Omental fat pad (tissue), 4 donors: ENCODE measurements at places on chromosomes 5 and 9.

GRCh38 chr5:3324421-3325101, 271.1 kb upstream of the IRX1 start:
- DNase-seq = no peak

DNA sequence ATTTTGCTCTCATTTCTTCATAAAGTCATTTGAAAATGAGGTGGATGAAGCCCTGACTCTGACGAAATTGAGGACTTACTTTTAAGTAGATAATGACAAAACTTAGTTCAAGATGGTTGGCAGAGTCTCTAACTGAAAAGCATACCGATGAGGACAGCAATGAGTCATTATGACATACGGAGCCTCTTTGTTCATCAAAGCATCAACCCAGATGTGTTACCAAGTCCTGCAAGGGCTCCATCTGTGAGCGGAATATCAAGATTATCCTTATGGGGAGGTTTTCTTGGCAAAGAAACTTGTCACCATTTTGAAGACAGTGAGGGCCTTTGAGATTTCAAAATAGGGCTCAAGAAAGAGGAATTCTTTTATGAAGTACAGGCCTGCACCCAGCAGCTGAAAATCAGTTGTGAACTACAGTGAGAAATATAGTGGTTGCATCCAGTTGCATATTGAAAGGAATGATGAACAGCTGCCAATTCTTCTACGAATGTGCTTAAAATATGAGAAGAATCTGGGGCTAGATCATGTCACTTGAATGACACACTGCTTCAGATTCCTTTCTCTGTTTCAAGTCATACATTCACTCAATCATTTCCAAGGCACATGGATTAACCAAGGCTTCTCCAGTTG, 86.6 kb upstream of the SLC24A2 start:
- DNase-seq = no peak

- DNase-seq = no peak
Measured at GRCh38 chr9:130331061-130331460, 65.5 kb downstream of the HMCN2 start.

GRCh38 chr5:36079200-36079781, 12.6 kb upstream of the UGT3A2 start:
- no peak for DNase-seq

DNA sequence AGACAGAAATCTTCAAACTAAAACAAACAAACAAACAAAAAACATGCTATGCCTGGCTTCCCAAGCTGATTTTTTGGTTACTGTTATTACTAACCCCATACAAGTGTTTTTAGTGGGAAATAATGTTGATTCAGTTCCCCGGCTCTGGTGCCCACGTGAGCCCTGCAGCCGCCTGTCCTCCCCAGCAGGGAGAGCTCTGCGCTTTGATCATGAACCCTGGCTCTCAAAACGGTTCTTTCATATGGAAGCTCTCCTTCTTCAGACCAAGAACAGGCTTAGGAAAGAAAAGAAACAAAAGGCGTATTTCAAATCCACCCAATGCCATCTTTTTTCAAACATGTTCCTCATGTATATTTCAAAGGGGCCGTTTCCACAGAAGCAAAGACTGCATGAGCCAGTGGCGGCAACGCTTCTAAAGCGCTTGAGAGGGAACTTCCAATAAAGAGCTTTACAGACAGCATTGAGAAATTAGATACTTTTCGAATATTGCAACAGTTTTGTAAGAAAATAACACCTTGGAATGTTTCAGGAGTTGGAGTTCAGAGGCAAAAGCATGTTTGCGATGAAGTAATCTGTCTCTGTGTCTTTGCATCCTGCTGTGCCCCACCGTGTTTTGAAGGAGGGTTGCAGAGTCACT, 74.8 kb downstream of the ICE1 start:
- no peak for DNase-seq

DNA sequence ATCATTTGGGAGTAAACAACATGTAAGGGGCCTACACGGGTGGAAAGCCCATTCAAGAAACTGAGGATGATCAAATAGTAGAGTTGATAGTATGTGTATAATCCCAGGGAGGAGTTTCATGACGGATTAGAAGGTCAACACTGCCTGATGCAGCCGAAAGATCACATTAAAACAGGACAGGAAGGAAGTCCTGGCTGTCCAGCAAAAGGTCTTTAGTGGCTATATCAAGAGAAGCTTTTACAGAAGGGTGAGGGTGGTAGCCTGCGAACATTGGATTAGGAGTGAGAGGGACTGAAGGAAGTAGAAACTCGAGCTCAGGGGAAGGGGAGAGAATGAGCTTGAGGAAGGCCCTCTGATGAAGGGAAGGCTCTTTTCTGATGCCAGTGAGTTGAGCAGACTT, 36.0 kb downstream of the DOCK8 start:
- DNase-seq = no peak

DNA sequence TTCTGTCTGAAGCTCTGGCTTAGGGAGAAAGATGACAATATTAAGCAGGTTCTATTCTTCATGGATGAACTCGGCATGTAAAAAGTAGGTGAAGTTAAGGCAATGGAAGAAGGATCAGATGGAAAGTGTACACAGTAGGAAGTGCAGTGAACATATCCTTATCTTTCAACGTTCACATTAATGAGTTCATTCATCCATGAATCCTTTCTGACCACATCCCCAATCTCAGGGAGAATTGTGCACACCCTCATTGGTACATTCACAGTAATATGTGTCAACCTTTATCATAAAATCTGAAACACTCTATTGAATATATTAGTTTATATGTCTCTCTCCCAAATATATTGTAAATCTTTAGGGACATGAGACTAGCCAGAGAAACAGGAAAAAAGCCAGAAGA, 5.5 kb downstream of the GIN1 start:
- DNase-seq = no peak

- DNase-seq = no peak
Measured at GRCh38 chr5:10317825-10318682, 10.4 kb upstream of the CMBL start.

DNA sequence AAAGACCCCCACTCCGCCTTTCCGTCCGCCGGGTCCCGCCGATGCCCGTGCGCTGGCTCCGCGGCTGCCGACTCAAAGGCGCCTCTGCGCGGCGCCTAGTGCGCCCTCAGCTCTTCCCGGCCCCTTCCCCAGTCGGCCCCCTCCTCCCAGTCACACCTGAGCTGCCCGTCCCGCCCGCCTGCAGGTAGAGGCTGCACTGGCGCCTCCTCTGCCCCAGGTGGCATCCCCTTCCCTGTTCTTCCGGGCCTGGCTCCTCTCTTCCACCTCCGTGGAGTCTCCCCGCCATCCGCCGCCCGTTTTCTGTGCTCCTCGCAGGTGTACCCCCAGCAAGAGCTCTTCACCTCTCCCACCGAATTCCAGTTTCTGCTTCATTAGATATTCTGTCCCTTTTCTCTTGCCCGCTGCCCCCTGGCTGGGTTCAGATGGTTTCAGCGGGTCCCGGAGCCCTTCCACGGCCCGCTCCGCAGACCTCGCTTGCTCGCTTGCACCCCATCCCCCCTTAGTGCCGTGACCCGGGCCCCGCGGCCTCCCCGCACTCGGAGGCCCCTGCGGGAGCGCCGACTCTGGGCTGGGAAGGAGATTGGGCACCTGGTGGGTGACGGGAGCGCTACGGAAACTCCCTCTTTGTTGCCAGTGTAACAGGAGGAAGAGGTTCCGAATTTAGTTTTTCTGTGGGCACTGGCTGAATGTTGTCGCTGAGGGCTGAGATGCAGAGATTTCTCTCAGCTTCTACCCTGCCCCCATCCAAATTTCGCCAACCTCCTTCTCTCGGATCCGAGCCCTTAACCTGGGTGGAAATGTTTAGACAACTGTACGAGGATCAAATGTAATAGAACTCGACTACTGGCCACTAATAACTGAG, 809 bp downstream of the SLC44A1 start:
- DNase-seq = no peak

- no peak for DNase-seq
Measured at GRCh38 chr5:146873186-146873917, 5.2 kb downstream of the PPP2R2B start.

DNA sequence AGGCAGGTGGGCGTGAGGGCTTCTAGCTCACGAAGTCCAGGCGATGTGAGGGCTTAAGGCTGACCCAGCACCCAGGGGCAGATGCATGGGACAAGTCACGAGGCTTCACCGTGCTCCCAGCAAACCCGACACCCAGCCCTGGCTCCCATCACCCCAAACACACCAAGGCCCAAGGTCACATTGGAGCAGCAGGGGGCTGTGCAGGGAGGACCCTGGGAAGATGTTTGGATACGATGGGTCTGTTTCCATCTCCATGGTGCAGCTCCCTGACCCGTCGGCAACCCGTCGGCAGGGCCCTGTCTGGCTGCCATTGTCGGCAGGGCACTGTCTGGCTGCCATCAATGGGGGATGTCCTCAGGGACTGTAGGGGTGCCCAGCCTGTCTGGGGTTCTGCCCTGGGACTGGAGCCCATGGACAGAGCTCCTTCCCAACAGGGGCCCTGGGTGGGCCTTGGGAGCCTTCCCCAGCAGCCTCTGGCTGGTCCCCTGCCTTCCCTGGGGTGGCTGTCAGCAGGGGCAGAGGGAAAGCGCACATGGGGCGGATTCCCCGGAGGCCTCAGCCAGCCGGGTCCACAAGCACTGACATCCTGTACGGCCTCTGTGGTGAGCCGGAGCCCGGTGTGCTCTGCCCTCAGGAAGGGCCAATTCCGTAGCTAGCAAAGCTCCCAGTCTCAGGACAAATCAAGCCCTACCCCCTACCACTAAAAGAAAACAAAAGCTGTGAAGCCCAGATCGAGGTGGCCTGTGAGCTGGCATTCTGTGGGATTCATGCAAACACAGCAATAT, 47.1 kb downstream of the NACC2 start:
- no peak for DNase-seq

- DNase-seq = no peak
Measured at GRCh38 chr9:119284118-119284517, 85.1 kb downstream of the BRINP1 start.

DNA sequence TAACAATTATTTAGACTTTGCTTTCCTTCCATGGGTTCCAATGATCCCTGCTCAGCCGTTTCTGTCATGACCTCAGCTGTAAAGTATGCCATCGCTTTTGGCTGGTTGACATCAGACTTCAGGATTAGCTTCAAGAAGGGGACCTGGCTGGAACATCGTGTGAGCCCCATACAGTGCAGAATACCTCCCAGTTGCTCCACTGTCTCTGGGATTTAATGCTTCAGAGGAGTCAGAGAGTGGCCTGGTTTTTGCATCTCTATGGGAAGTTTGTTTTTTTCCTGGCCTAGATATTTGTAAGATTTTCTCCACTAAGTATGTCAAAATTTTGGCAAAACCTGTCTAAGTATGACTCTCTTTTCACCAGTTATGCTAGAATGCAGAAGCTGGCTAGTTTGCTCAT, 216.9 kb downstream of the GABBR2 start:
- DNase-seq = no peak

- no peak for DNase-seq
Measured at GRCh38 chr9:128145951-128146351, 3.3 kb upstream of the LCN2 start.

DNA sequence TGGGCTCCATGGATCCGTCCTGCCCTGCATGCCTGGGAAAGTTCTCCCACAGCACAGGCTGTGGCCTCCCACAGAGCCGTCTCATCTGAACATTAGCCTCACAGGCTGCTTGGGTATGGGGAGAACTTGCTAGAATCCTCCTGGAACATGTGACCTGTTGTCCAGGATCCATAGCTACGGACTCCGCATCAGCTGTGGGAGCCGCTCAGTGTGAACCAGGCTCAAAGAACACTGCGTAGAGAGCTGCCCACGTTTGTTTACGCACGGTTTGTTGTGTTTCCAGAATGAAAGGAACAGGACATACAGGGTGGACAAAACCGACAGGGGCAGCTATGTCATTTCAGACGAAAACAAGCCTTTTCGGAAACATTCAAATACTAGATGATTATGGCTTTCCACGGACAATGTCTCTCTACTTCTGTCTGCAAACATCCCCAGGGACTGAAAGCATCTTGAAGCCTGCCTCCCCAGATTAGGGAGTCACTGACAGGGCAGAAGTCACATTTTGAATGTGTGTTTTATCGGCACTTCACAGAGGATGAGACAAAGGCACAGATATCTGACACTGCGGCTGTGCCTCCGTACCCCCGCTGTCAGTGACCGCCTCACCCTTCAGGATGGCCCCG, 390.3 kb downstream of the GADD45G start:
- no peak for DNase-seq

DNA sequence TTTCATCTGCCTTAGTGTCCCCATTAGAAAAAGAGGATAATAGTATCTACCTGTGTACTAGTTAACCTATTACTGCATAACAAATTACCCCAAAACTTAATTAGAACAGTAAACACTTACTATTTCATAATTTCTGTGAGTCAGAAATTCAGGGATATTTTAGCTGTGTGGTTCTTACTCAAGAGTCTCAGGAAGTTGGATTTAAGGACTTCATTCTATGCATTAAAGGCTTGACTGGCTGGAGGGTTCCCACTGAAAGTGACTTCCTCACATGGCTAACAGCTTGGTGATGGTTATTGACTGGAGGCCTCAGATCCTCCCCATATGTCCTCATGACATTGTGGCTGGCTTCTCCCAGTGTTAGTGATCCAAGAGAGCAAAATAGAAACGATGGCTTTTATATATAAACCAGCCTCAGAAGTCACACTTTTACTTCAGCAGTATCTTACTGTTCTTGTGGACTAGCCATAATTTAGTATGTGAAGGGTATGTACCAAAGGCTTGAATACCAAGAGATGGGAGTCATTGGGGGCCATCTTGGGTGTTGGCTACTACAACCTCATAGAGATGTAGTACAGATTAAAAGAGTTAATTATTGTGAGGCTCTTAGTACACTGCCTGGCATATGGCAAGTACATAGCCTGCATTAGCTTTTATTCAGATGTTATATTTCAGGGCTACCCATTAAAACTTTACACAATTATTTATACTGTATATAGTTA, 9.9 kb downstream of the RAD23B start:
- no peak for DNase-seq

- peak; percentile 64 for DNase-seq
Measured at GRCh38 chr5:65721720-65722574, at the start of the genes NLN and SGTB. NLN (plus strand) TSS chr5:65722205; CDS start chr5:65722374, 169 bp downstream. SGTB (minus strand) TSS chr5:65722109; CDS start chr5:65720807, 1,302 bp downstream.

DNA sequence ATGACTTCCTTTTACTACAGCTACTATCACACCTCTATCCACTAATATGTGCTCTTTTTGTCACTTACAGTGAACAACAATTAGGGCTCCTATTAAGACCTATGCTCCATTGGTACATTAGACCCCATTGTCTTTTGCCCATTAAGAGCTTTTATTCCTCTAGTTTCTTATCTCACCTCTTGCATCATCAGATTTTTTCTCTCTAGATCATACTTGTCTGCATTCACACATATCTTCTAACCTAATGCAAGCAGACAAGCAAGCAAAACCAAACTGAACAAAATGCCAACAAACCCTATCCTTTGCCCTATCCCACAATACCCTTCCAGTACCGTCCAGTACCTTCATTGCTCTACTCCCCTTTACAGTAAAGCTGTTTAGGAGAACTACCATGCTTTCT, 10.1 kb upstream of the RBM27 start:
- DNase-seq = no peak

GRCh38 chr5:84438456-84438855, 53.8 kb upstream of the EDIL3 start:
- no peak for DNase-seq

DNA sequence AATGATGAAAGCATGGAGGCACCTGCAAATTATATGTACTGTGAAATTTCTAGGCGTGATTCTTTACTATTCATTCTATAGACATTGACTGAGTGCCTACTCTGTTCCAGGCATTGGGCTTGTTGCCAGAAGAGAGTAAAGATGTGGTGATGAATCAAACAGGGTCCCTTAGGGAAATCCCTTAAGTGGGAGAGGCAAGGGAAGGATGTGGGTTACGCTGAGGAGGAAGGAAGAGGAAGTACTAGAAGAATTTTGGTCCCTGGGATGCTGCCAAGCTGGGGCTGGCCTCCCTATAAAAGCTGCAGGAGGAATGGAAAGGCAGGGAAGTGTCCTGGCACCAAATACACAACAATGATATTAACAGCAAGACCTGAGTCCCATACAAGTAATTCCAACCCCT, 76.7 kb upstream of the SPOCK1 start:
- DNase-seq = no peak

- DNase-seq = no peak
Measured at GRCh38 chr5:14483504-14484157, 98.0 kb upstream of the OTULINL start.
